ENCODE measurements at places on chromosomes 11 and 22.
A peak's percentile ranks its signal among the peaks of the same experiment; 100 is the strongest.

GRCh38 chr11:91981995-91982394 is 242.6 kb upstream of the FAT3 start:
- DNase-seq = peak; percentile 66

- no peak for DNase-seq
Observed at GRCh38 chr11:27968461-27968860, 139.5 kb downstream of the KIF18A start.

- DNase-seq = no peak
Observed at GRCh38 chr11:130535520-130535919, 87.1 kb downstream of the ADAMTS15 start.

DNA sequence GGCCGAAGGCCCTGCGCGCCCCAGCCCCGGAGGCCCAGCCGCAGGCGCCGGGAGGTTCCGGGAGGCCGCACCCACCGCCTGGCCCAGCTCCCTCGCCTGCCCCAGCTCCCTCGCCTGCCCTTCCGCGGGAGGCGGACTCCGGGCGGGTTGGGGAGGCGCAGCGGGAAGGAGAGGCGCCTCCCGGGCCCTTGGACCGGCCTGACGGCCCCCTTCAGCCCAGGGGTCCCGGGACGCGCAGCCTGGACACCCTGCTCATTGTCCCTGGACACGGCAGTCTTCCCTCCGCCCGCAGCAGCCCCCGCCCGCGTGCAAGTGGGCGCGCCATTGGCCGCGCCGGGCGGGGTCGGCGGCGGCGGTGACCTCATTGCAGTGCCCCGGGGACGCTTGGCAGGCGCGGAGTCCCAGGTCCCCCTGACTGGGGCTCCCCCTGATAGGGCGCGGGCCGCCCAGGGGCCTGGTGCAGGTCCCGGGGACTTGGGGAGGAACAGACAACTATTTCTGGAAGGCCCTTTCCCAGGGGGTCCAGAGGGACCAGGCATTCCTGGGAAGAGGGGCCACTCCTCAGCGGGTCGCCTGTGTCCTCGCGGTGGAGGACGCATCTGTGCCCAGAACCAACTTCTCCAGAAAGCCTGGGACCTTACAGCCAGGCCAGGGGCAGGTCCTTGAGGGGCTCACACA is 501 bp downstream of the CD151 start:
- DNase-seq = peak; percentile 42

DNA sequence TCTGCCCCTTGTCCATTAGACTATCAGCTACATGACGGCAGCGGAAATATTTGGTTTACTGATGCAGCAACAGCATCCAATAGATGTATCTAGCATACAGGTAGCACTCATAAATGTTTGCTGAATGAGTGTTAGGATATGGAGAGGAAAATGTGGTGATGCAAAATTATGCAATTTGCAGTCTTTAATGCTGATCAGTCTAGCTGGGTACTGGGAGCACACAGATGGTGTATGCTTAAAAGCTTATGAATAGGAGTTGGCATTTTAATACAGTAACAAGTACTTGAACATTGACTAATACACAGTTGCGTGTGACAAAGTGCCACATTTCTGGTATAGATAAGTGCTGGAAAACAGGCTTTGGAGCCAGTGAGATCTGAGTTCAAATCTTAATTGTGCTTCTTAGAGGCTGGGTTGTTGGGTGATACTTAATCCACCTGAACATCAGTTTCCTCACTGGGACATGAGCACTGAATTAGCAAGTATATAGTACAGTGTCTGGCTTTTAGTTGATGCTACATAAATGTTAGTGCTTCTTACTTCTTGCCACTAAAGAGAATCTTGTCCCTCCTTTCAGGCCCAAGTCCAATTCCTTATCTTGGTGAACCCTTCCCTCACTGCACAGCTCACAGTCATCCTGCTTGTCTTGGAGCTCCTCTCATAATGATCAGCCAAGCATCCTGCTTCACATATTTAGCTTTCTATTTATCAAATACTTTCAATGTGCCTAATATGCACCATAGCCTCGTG is 99.6 kb downstream of the TIMP3 start:
- no peak for DNase-seq

DNA sequence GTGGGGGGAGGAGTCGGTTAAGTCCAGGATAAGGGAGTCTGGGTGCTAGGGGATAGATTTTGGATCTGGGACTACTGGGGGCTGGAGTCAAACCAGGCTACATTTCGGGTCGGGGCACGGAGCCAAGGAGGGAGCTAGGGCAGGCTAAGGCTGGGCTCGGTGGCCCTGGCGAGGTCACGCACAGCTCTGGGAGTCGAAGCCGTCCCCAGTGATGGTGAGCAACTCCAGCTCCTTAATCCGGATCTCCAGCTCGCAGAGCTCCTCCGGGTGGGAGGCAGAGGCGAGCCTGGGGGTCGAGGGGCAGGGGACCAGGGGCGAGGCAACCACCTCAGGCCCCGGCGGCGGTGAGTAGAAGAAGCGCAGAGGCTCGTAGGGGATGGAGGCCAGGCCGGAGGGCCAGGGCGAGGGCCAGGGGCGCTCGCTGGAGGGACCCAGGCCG is 544 bp downstream of the C11orf91 start:
- DNase-seq = no peak

DNA sequence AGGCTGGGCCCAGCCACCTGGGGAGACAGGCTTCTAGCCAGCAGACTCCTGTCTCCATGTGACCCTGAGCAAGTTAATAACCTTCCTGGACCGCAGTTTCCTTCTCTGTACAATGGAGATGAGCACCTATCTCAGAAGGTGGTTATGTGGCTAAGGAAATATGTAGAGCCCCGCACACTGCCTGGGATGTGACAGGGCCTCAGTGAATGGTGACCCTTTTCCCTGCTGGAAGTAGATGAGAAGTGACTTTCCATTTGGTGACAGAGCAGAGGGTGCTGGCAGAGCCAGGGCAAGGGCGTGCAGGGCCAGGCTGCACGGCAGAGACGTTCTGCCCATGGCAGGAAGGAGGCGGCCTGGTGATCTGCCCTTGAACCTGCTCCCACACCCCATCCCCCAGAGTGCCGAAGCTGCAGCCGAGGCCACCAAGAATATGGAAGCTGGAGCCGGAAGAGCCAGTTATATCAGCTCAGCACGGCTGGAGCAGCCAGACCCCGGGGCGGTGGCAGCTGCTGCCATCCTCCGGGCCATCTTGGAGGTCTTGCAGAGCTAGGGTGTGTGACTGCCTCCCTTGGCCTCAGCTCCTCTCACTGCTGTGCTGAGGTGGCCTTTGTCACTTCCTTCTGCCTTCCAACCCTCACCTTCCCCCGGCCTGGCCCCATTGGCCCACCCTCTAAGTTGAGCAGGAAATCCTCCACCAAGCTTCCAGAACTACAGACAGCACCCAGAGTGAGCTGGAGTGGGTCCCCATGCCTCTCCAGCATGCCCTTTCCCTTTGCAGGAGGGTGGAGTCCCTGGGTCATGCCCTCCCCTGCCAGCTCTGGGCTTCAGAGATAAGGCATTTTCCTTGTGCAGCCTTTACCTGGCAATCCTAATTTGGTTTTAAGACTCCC is 13.2 kb downstream of the TKFC start:
- no peak for DNase-seq

DNA sequence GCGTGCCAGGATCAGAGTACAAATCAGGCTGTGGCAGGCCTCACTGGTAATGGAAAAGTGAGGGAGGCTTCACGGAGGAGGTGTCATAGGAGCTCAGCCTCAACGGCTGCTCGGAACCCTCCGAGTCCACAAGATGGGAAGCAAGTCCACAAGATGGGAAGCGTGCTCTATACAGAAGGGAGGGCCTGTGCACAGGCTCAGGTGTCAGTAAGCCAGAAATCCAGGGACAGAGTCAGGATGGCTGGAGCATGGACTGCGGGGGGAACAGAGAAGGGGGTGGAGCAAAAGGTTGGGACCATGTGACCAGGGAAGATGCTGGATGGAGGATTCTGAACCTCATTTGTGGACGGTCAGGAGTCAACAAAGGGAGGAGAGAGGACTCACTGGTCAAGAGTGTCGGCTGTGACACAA is 3.4 kb upstream of the DPP3 start:
- DNase-seq = no peak

DNA sequence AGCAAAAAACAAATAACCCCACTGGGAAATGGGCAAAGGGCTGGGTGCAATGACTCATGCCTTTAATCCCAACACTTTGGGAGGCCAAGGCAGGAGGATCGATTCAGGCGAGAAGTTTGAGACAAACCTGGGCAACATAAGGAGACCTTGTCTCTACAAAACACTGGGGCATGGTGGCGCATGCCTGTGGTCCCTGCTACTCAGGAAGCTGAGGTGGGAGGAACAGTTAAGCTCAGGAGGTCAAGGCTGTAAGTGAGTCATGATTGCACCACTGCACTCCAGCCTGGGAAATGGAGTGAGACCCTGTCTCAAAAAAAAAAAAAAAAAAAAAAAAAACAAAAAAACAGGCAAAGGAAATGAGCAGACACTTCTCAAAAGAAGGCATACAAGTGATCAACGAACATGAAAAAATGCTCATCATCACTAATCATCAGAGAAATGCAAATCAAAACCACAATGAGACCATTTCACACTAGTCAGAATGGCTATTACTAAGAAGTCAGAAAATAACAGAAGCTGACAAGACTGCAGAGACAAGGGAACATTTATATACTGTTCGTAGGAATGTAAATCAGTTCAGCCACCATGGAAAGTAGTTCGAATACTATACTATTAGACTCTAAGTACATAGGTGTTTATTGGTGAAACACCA is 48.2 kb upstream of the SMCO4 start:
- peak; percentile 92 for DNase-seq

DNA sequence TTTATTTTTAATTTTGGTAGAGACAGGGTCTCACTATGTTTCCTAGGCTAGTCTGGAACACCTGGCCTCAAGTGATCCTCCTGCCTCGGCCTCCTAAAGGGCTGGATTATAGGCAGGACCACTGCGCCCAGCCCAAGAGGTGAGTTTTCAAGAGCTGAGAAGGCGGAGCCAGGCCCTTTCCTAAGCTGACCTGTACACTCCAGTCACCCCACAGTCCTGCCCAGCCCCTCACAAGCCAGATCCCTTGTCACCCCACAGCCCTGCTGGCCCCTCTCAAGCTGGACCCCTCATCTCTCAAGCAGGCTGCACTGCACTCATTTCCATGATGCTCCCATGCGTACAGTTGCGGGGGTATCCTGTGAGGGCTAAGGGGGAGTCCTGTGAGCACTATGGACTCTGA is 2.9 kb downstream of the DENND6B start:
- no peak for DNase-seq

DNA sequence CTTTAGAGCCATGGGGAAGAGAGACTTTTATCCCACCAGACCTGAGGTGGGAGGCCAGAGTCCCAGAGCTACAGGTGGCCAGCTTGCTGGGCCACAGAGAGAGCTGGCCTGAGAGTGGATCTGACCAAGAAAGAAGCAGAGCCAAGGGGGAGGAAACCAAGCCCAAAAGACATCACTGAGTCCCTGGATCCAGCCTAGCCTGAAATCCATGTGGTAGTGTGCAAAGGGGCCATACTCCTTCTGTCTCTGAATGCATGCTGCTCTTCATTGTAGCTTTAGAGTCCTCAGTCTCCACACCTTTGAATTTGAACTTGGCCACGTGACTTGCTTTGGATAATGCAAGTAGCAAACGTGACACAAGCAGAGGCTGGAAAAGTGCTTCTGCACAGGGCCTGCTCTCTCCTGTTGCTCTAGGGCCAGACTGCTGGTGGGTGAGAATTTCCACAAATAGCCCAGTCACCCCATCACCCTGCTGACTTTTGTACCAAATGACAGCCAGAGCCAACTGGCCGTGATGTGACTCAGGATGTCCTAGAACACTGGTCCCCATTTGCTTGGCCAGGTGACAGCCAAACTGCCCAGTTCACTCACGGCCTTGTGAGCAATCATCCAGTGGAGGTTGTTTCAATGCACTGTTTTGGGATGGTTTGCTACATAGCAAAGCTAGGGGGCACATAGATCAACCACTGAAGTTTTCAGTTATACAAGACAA is 93.6 kb downstream of the DHCR7 start:
- DNase-seq = no peak

- no peak for DNase-seq
Observed at GRCh38 chr11:73210916-73211667, 7.0 kb upstream of the P2RY2 start.

GRCh38 chr22:42427167-42427566 is 5.0 kb downstream of the NFAM1 start:
- no peak for DNase-seq

- DNase-seq = no peak
Observed at GRCh38 chr11:112293614-112294013, 33.0 kb upstream of the PLET1 start.

Data from choroid plexus epithelial cell (primary cell).